ENCODE measurements at places on chromosomes 16 and 17. TPM values are rescaled to one million over a fixed set of nuclear protein-coding genes. Genes with fewer than 3 reads are reported as not detected.

ACSM3 gene
- total RNA-seq: 0.49 TPM

TNFRSF13B gene
- not detected for total RNA-seq

EVPLL gene
- total RNA-seq: not detected

CFAP97D1 gene
- not detected for total RNA-seq

RFFL gene
- 16.1 TPM for total RNA-seq

MYO15A gene
- 0.97 TPM for total RNA-seq

HBA2 gene
- not detected for total RNA-seq

TMEM235 gene
- not detected for total RNA-seq

OR3A2 gene
- under 0.01 TPM for total RNA-seq

KCNJ18 gene
- not detected for total RNA-seq

C16orf89 gene
- not detected for total RNA-seq

FZD2 gene
- total RNA-seq: 70.3 TPM

MRPS7 gene
- total RNA-seq: 41.5 TPM

GP2 gene
- total RNA-seq: not detected

MT1H gene
- not detected for total RNA-seq

ANKFY1 gene
- 54.8 TPM for total RNA-seq

CDRT15 gene
- total RNA-seq: not detected

MNT gene
- 24.5 TPM for total RNA-seq

TMC6 gene
- 3.9 TPM for total RNA-seq

RAB11FIP4 gene
- 0.49 TPM for total RNA-seq

SLC9A5 gene
- 3.0 TPM for total RNA-seq

CCDC144A gene
- 1.8 TPM for total RNA-seq

CD300LB gene
- not detected for total RNA-seq

PNMT gene
- not detected for total RNA-seq

GALNS gene
- total RNA-seq: 50.5 TPM

VPS9D1 gene
- total RNA-seq: 19.8 TPM

TP53TG3C gene
- total RNA-seq: not detected
